Activated T-helper 17 cell treated with anti-CD3 and anti-CD28 coated beads, Interleukin-2, amount 50 U/mL, for 72 hours (primary cell): ENCODE measurements at places on chromosomes 7 and 10. TPM values are rescaled to one million over a fixed set of nuclear protein-coding genes. Genes with fewer than 3 reads are reported as not detected.

Gene TLX1
- not detected for total RNA-seq

Gene PSAP
- 121 TPM for total RNA-seq

Gene PNLIPRP1
- total RNA-seq = not detected

Gene SLC29A4
- 3.2 TPM for total RNA-seq

Gene NFKB2
- total RNA-seq = 192 TPM

Gene SERPINE1
- total RNA-seq = 4.5 TPM

Gene ZNF487
- 2.9 TPM for total RNA-seq
